ENCODE measurements at places on chromosomes 4 and X.
A peak's percentile ranks its signal among the peaks of the same experiment; 100 is the strongest.

- no peak for DNase-seq
These were observed 6.5 kb downstream of the UGT2B17 start for GRCh38 chr4:68569466-68570121.

DNA sequence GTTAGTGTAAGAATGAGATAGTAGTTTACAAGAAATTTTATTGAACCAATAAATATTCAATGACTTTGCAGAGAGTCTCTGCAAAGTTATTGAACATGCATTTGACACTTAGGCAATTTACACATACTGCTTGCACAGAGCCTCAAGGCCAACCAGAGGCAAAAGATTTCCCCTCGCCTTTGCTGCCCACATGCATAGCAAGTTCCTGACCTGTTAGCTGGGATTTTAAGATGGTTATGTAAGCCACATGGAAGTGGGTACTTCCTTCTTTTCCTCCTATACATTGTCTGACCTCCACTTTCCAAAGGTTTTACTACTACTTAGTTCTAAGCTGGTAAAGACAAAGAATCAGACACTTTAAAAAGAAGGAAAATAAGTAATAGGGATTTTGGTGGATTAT is 430.1 kb upstream of the FRG1 start:
- no peak for DNase-seq

GRCh38 chrX:76509775-76510174 is 82.3 kb downstream of the MAGEE1 start:
- no peak for DNase-seq

GRCh38 chrX:68880846-68881552 is 52.2 kb downstream of the EFNB1 start:
- no peak for DNase-seq

- DNase-seq, result no peak
These were observed 102.8 kb downstream of the C4orf51 start for GRCh38 chr4:145782756-145783155.

GRCh38 chrX:29155286-29155685 is 568.0 kb downstream of the IL1RAPL1 start:
- no peak for DNase-seq

DNA sequence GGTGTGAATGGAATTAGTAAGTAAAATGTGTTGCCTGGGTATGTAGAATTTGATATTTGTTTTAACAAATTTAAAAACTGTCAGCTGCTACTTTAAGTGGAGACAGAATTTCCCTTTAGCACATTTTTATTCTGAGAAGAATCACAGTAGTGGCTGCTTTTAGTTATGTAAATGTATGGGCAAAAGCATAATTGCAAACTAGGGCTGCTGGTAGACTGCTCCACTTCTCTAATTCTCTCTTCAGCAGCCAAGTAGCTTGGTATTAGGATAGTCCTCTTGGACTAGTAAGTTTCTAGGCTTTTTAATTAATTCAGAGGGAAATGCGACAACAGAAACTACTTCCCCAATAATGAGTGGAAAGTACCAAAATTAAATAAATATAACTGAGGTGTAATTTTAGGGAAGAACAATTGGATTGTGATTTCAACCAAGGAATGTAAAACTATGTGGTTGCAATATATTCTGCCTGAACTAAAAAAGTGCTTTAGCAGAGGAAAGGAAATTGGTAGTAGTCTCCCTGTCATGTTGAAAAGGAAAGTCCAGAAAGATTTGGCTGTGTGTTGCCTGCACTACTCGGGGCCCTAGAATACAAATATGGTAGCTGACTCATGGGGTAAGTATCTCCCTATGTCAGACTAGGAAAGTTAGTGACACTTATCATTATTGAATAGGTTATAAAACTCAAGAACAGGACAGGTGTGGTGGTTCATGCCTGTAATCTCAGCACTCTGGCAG is 9.2 kb upstream of the EIF4E start:
- DNase-seq, result no peak

DNA sequence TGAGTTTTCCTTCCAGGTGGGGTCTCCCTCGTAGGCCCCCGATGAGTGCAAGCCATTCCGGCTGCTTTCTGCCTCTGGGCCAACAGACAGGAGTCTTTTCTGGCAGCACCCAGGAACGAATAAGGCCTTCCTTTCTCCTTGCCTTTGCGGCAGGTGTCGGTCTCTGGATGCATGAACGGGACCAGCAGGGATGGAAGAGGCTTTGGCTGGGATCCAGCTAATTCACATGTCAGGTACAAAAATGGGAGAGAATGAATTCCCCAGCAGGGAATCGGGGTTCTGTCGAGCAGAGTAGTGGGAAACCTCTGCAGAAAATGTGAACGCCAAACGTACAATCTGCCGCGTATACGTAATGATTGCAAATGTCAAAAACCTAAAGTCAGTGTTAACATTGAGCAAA is 146.1 kb upstream of the TBL1X start:
- no peak for DNase-seq

- DNase-seq, result no peak
These were observed 466.3 kb downstream of the PPARGC1A start for GRCh38 chr4:23423540-23423939.

DNA sequence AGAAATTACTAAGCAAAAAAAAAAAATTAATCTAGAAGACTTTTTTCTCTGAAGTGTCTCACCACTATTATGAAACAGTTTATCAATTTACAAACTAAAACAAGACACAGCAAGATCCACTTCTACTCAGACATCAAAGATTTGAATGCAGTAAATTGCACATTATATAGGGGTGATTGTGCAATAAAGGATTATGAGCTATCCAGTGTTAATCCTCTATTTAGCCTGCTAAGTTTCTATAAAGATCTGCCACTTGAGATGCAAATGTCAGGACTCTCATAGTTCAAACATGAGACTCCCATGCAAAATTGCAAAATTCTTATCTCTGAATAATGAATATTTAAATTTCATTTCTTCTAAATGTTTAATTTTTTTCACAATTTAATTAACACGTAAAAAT is 2.2 kb downstream of the TECRL start:
- DNase-seq, result no peak

GRCh38 chr4:141133146-141133998 is at the start of gene RNF150:
Gene RNF150, minus strand, starts transcription at chr4:141133469.
- peak; percentile 87 for DNase-seq

DNA sequence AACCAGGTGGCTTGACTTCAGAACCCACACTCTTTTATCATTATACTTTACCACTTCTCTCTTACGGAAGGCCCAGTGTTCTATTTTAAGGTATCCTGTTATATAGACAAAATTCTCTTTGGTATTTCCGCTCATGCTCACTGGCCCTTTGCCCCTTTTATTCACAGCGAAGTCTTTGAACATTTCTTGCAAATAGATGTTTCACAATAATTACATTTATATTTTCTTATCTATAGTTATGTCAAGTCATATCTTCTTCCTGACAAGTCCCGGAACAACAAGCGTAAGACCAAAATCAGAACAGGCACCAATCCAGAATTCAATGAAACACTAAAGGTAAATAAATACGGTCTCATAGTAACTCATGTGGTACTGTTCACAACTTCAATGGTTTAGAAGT is 102.0 kb downstream of the SYTL5 start:
- peak; percentile 43 for DNase-seq

GRCh38 chrX:93673056-93673868 is at the start of gene NAP1L3:
Gene NAP1L3, minus strand, starts transcription at chrX:93673578. Its CDS starts 274 bp downstream, at chrX:93673304.
- DNase-seq, result peak; percentile 72

DNA sequence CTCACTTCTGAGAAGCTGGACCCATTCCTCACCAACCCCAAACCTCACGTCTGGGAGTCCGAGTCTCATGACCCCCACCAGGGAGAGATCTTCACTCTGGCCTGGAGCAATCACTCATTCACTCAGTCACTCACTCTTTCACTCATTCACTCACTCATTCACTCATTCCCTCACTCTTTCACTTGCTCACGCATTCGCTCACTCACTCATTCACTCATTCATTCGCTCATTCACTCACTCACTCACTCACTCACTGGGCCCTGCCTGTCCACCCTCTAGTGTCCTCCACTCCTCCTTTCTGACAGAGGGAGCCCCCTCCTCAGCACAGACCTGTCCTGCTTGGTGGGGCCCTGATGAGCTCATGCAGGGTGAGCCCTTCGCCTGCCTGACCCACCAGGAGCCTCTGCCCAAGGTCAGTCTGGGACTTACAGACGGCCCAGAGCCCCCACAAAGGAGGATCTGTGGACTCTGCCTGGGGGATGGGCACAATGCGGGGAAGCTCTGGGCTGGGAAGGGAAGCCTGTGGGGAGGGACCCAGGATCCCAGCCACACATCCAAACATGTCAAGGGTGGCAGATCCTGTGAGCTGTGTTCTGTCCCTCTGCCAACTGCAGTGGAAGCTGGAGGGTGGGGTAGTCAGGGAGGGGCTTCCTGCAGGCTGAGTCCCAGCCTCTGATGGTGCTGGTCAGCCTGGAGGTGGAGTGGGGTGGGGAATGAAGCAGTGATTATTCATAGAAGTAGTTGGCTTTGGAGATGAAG is 18.5 kb downstream of the CPZ start:
- DNase-seq, result no peak

GRCh38 chr4:175787948-175788347 is 24.1 kb downstream of the GPM6A start:
- DNase-seq, result no peak

DNA sequence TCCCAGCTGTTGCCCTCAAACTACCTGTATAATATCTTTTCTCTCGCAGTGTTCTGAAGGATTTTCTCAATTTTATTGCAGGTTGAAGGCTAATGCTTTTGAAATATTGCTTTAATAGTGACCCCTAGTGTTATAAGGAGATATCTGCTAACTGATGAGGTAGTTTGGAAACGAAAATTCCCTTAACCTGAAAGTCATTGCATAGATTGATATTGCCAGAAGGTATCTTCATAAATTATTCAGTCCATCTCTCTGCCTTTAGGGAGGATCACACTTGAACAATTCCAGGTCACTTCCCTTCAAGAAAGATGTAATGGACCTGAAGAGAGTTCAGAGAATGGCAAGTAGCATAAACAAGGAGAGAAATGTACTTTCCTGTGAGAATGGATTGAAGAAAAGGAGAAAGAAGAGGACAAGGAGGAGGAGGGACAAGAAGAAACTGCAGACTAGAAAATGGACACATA is 44.1 kb downstream of the TIGD4 start:
- no peak for DNase-seq

DNA sequence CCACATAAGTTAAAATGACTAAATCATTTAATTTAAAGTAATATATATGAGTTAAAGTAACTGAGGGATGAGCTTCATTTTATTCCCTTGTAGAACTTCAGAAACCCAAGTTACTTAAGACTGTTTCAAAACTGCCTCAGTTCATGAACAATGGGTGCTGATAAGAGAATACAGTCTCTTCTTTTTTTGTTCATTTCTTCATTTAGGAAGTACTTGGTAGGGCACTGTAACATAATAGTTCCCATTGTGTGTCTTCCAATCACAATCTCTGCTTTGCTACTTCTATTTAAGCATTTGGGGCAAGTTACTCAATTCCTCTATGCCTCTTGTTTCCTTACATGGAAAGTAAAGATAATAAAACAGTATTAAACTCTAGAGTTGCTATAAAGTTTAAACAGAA is 50.4 kb downstream of the HHIP start:
- DNase-seq, result no peak

GRCh38 chr4:12140864-12141263 is 712.2 kb upstream of the HS3ST1 start:
- no peak for DNase-seq

GRCh38 chr4:123217664-123218063 is 178.9 kb upstream of the SPRY1 start:
- DNase-seq, result no peak

DNA sequence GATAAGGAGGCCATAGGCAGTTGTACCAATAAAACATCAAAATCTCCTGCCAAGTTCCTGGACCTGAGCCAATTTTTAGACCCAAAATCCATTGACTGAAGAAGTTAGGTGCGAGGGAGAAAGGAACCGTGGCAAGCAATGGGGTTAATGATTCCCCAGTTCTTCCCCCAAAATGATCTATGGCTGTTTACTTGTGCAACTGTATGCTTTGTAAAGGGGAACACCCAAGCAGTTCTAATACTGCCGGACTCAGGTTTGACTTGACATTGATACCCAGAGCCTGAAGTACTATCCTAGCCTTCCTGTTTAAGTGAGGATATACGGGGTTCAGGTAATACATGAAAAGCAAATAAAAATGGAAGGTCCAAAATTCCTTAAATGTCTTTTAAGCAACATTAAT is 6.7 kb upstream of the EIF4E start:
- DNase-seq, result no peak

DNA sequence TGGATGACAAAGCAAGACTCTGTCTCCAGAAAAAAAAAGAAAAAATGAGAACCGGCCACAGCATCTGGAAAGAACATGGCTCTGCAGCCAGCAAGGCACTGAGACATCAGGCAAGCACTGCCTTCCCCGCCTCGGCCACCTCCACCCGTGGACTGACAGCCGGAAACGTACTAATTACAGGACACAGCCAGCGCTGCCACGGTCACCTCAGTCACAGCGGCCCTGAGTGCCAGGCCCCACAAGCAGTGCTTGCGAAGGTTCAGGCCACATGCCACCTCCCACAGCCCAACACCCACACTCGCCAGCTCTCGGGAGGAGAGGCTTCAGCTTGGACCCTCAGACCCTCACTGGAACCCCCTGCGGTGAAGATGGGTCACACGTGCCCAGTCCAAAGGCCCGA is 16.8 kb downstream of the FAM53A start:
- no peak for DNase-seq

DNA sequence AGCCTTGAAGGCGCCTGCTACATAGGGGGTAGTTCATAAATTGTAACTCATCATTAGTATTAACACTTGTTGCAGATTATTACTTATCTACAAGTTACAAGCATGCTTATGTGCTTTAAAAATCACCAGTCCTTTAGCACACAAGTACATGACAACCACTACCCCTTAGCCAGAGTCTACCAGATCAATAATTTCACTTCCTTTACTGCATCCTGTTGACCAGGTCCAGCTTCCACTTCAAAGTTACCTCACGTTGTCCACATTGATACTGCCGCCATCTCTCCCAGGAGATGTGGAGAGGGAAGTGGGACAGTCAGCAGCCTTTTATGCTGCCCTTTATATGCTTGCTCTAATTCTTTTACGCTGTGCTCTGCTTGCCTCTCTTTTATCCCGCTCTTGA is 231.3 kb upstream of the CXXC4 start:
- DNase-seq, result no peak

DNA sequence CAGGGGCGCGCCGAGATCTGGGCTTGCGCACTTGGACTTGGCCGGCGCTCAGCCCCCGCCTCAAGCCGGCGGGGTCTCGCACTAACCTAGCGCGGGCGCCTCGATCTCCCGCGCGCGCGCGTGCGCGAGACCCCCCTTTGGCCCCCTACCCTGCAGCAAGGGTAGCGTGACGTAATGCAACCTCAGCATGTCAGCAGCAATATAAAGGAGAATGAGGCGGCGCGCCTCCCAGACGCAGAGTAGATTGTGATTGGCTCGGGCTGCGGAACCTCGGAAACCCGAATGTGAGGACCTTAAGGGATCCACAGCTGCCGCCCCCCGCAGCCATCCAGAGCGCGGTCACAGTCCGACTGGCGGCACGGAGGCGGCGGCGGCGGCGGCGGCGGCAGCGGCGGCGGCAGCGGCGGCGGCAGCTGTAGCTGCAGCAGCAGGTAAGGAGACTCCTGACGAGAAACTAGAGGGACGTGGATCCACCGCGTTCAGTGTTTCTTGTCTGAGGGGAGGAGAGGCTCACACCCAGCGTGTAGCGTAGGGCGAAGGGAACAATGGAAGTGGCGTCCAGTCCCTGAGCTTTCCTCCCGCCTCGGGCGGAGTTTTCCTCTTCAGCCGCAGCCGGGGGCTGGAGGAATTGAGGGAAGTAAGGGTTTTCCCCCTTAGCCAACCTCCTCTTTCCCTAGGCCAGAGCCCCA is at the start of the genes SATL1 and ZNF711:
TSS of gene SATL1 (minus strand) at position 19 of the 689 bp plus-strand sequence. CDS start 134,811 bp downstream, outside the sequence.
TSS of gene ZNF711 (plus strand) at position 231 of the 689 bp plus-strand sequence. CDS start 3,582 bp downstream, outside the sequence.
- peak; percentile 64 for DNase-seq

- no peak for DNase-seq
These were observed 400.5 kb downstream of the PDGFC start for GRCh38 chr4:156571146-156571545.

GRCh38 chr4:163245044-163245728 is 78.5 kb upstream of the NAF1 start:
- DNase-seq, result no peak

Measured in adrenal gland (tissue), 19 donors.